Stomach (tissue), 19 donors: ENCODE measurements at places on chromosomes 6 and 20. TPM values are rescaled to one million over a fixed set of nuclear protein-coding genes. Genes with fewer than 3 reads are reported as not detected.

The C20orf204 gene
- total RNA-seq = not detected

The PDSS2 gene
- not detected for total RNA-seq

The RNF144B gene
- total RNA-seq = 1.7 TPM

The ZHX3 gene
- total RNA-seq = 22.3 TPM

The SLC35F1 gene
- not detected for total RNA-seq

The OR2J3 gene
- total RNA-seq = not detected

The ARMH2 gene
- total RNA-seq = not detected

The OPN5 gene
- total RNA-seq = not detected

The RGS17 gene
- not detected for total RNA-seq

The RIMS4 gene
- 1.3 TPM for total RNA-seq

The KCNG1 gene
- not detected for total RNA-seq

The CST7 gene
- total RNA-seq = 4.5 TPM

The HRH3 gene
- not detected for total RNA-seq

The TRAPPC3L gene
- total RNA-seq = not detected

The XPO5 gene
- 46.1 TPM for total RNA-seq

The CPNE5 gene
- total RNA-seq = 10.1 TPM

The BFSP1 gene
- 3.2 TPM for total RNA-seq

The OR2H2 gene
- not detected for total RNA-seq

The LY6G6D gene
- not detected for total RNA-seq

The MOG gene
- not detected for total RNA-seq

The LSM2 gene
- 11.0 TPM for total RNA-seq

The DPPA5 gene
- total RNA-seq = not detected

The SLC35D3 gene
- total RNA-seq = not detected

The CYP21A2 gene
- not detected for total RNA-seq

The AP5S1 gene
- total RNA-seq = 4.2 TPM

The GDAP1L1 gene
- not detected for total RNA-seq

The RAD21L1 gene
- not detected for total RNA-seq

The GPR6 gene
- total RNA-seq = not detected

The MICA gene
- total RNA-seq = 13.4 TPM

The SASH1 gene
- 82.6 TPM for total RNA-seq

The PTCRA gene
- total RNA-seq = not detected

The ID4 gene
- total RNA-seq = 86.5 TPM

The SRMS gene
- total RNA-seq = not detected

The SIRPD gene
- not detected for total RNA-seq

The PSORS1C2 gene
- 0.73 TPM for total RNA-seq

The RAB44 gene
- total RNA-seq = not detected

The KCNK5 gene
- total RNA-seq = 6.7 TPM

The TRIM39 gene
- 17.5 TPM for total RNA-seq
